ENCODE measurements at places on chromosomes 4 and X.

DNA sequence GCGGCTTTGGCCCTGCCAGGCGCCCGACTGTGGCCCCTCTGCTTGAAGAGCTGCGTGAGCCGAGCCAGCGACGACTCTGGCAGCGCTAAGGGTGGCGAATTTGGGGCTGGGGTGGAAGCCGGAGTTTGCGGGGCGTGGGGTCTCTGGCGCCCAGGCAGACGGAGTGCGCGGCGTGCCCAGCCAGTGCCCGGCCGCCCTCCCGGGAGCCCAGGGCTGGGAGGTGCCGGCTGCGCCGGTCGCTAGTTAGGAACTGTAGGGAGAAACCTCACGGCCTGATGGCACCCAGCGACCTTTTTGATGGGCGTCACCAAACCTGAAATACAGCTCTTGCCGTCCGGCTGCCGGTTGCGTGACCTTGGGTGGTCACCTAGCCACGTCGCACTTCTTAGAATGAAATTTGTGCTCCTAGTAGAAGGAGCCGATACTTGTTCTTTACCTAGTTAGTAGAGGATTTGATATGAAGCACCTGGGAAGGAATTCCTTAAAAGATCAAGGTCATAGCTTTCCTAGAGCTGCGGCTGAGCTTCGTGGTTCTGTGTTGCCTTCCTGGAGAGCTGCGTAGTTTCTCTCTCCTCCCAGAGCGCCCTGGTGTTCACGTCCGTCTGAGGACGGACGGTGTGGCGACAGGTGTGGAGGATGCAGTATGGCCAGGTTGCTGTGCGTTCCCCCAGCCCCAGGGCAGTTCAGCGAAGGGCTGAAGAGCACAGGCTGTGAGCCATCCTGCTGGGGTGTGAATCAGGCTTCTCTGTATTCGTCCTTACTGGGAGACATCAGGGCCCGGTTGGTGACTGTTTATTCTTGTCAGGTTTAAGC lies 680 bp downstream of the MAEA start:
- no peak for DNase-seq

DNA sequence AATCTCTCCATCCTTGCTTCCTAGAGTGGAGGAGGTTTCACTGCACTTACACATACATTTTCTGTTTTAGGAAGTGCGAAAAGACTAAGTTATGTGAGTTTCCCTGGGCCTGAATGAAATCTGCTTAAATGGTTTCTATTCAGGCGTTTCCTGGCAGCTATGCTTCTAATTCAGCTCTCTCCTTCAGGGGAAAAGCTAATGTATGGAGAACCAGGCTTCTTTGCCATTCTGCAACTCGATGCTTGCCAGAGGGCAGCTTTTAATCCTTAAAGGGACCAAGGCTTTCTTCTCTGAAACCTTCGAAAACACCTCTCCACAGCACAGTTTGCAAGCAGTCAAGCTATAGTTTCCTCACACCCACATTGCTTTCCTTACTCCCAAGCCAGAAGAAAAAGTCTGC lies 89.5 kb upstream of the ARX start:
- DNase-seq, result no peak

DNA sequence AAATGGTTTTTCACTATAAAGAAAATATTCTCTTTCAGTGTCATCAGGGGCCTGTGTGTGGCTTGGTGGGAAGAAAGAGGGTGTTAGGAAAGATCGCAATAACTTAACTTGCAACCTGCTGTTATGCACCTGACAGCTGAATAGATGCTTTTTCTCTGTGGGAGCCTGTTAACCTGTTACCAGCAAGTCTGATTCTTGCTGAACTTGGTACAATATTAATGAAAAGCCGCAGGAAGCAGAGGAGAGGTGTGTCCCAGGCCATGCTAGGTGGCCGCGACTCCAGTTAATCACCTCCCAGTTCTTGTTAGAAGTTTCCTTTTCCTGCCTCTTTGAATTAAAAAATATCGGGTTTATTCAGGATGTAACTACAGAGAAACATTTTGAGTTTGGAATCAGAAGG lies 494.8 kb upstream of the AGA start:
- no peak for DNase-seq

- DNase-seq, result no peak
Observed at GRCh38 chr4:172134521-172134920, 321.3 kb downstream of the GALNTL6 start.

- no peak for DNase-seq
Observed at GRCh38 chr4:80322716-80323115, 12.8 kb upstream of the CFAP299 start.

DNA sequence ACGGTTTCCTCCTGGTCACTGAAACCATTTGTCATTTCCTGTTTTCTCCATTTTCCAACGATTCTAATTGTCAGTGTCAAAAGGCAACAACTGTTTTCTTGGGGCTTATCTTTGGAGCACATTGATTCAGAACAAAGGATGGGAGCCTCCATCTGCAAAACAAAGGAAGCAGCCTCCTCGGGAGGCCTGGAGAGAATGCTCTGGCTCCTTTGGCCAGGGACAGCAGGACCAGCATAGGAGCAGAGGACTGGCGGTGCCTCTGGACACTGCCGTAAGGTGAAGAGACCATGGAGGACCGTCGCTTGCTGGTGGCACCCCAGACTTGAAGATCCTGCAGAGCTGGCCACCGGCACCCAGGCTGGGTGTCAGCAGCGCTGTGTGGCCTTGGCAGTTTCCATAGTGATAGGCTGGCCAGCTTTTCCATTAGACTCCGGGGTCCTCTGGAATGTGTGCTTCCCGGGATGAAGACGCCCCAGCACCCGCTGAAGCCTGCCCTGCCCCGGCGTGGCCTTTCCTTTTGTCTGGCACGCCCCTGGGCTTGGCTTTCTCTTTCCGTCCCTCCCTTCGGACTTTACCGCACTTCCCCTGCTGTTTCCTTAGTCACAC lies 61.1 kb upstream of the MTM1 start:
- no peak for DNase-seq

GRCh38 chrX:137425986-137426385 lies 139.9 kb upstream of the ZIC3 start:
- DNase-seq, result no peak

DNA sequence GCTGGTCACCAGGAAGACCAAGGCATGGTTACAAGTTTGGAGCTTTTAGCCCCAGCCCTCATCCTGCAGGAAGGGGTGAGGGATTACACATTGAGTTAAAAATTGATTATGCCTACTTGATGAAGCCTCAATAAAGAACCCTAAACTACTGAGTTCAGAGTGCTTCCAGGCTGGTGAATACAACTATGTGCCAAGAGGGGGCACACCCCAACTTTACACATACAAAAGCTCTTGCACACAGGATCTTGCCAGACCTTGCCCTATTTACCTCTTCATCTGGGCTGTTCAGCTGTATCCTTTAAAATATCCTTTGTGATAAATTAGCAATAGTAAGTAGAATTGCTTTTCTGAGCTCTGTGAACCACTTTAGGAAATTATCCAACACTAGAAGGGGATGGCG lies 489.3 kb downstream of the INPP4B start:
- DNase-seq, result no peak

GRCh38 chrX:85052205-85052604 lies 48.5 kb downstream of the APOOL start:
- no peak for DNase-seq

- DNase-seq, result no peak
Observed at GRCh38 chr4:153467897-153468262, 1.7 kb downstream of the TMEM131L start.

DNA sequence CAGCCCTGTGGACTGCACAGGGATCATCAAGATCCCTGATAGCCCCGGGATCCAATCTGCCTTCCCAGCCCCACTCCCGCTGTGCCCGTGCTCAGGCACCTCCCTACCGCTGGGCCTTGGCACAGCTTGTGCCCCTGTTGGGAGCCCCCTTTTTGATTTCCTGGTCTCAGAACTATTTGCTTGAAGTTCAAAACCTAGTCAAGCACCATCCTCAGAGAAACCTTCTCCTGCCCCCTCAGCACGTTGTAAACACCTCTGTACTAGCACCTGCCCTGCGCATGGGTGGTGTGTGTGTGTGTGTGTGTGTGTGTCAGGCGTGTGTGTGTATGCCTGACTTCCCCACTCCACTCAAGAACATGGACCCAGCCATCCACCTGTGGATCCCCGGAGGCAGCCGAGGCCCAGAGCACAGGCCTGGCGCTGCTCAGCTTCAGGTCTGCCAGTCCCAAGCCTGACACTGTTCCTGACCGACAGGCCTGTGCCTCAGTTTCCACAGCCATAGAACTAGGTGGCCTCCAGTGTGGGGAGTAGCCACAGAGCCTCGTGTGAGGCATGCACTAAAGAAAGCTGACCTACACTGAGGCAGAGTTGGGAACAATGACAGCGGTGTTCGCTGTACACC lies 65.5 kb downstream of the ADRA2C start:
- no peak for DNase-seq

- DNase-seq, result no peak
Observed at GRCh38 chrX:150703695-150703974, 10.4 kb downstream of the MTMR1 start.

DNA sequence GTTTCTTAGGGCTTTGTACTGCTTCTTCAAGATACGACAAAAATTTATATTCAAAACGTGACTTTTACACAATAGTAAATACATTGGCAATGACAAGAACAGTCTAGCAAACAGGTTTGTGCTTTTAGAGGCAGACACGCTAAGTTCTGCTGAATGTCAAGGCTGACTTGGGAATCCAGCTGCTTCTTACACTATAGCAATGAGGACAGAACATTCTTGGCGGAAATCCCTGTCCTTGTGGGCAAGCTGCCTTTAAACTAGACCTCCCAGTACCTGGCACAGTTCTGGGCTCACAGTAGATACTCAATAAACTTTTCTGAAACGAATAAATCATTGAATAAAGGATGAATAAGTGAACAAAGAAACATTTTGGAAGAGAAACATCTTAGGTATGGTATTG lies 148.2 kb downstream of the RASL11B start:
- DNase-seq, result no peak

GRCh38 chr4:6265546-6265945 lies 4.1 kb upstream of the WFS1 start:
- no peak for DNase-seq

DNA sequence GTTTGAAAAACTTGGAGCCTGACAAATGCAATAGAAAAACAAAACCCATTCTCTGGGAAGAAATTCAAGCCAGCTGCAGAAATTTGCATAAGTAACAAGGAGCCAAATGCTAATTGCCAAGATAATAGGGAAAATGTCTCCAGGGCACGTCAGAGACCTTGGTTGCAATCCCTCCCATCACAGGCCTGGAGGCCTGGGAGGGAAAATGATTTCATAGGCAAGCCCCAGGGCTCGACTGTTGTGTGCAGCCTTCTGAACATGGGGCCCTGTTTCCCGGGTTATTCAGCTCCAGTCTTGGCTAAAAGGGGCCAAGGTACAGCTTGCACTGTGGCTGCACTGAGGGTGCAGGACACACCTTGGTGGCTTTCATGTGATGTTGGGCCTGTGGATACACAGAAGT lies 760.4 kb upstream of the PABPC4L start:
- no peak for DNase-seq

- DNase-seq, result no peak
Observed at GRCh38 chr4:177131736-177132135, 177.9 kb upstream of the NEIL3 start.

DNA sequence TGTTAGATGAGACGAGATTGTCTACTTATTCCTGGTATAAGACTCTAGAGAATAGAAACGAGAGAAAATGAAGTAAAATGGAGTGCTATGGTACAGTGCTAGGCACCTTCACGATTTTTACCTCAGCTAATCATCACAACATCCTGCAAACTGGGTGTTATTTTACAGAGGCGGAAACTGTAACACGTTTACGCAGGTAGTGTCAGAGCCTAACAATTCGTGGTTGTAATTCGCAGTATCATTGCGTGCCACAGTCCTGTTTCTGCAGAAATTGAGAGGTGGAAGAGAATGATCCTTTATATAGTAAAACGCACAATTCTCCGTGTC lies 383 bp upstream of the TBC1D19 start:
- DNase-seq, result no peak

GRCh38 chr4:114273238-114273637 lies 293.8 kb upstream of the ARSJ start:
- DNase-seq, result no peak

DNA sequence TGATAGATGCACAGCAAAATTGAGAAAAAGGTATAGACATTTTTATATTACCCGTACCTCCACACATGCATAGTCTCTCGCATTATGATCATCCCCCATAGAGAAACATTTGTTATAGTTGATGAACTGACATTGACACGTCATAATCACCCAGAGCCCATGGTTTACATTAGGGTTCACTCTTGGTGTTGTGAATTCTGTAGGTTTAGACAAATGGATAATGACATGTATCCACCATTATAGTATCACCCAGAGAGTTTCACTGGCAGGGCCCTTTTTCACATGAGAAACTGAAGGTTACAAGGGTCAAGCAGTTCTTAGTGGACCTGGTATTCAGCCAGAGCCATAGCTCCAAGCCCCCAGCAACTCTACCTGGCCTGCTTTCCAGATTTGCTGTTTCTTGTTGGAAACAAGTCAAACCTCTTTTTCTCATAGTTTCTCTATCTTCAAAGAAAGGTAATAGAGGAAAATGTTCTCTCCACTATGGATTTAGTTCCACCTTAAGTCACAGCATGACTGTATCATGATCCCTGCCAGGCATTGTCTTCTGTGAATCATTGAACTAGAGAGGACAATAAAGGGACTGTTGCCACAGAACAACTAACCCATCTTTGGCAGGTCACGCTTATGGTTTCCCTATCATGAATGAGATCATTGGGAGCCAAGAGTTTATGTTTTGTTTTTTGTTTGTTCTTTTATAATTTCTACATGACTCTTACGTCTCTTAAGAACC lies 64.0 kb downstream of the HHIP start:
- no peak for DNase-seq

DNA sequence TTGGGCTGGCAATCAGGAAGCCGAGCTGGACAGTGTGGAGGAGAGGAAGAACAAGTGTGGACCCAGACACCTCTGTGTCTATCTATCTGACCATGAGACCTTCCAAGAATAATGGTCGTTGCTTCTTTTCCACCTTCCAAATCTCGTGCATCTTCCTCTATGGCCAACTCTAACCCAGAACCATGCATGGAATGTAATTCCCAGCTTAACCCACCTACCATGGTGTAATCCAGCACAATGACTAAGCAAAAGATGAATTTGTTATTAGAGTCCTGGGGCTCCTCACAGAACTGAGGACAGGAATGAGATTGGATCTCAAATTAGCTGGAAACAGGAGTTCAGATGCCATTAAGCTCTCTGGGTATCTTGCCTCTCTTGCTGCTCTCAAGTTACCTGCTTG lies 17.4 kb upstream of the TMEM184C start:
- no peak for DNase-seq

- DNase-seq, result no peak
Observed at GRCh38 chrX:11663875-11664210, 1.9 kb downstream of the ARHGAP6 start.

All from stimulated activated CD8-positive, alpha-beta memory T cell treated with anti-CD3 and anti-CD28 coated beads, Interleukin-4, amount 100 ng/mL, for 1 hour (primary cell).